Left cardiac atrium (tissue), 4 donors: ENCODE measurements at places on chromosomes 6 and 20. TPM values are rescaled to one million over a fixed set of nuclear protein-coding genes. Genes with fewer than 3 reads are reported as not detected.
A peak's percentile ranks its signal among the peaks of the same experiment; 100 is the strongest.

GRCh38 chr6:170416959-170417606 is 110.5 kb downstream of the FAM120B start:
- no peak for DNase-seq

The TOX2 gene
- 0.73 TPM for total RNA-seq

The MAFB gene
- total RNA-seq: 32.5 TPM

The MRPL18 gene
- total RNA-seq: 63.4 TPM

DNA sequence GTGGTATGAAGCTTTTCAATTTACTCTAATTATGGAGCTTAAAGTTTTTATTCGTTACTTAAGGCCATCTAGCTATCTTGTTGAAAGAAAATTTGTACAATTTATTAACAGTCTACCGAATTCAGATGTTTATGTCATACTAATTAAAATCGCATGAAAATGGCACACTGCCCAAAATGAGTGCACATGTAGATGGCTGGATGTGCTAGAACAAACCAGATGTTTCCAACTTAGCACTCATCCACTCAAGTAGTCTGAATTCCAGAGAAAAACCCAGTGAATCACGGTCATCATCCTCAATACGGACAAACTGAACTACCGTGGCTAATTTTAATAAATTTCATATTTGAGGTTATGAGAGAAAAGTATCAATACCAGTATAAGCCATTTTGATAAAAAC is 70.4 kb downstream of the COL12A1 start:
- DNase-seq: no peak

GRCh38 chr6:159390381-159390780 is 221.2 kb downstream of the FNDC1 start:
- no peak for DNase-seq

DNA sequence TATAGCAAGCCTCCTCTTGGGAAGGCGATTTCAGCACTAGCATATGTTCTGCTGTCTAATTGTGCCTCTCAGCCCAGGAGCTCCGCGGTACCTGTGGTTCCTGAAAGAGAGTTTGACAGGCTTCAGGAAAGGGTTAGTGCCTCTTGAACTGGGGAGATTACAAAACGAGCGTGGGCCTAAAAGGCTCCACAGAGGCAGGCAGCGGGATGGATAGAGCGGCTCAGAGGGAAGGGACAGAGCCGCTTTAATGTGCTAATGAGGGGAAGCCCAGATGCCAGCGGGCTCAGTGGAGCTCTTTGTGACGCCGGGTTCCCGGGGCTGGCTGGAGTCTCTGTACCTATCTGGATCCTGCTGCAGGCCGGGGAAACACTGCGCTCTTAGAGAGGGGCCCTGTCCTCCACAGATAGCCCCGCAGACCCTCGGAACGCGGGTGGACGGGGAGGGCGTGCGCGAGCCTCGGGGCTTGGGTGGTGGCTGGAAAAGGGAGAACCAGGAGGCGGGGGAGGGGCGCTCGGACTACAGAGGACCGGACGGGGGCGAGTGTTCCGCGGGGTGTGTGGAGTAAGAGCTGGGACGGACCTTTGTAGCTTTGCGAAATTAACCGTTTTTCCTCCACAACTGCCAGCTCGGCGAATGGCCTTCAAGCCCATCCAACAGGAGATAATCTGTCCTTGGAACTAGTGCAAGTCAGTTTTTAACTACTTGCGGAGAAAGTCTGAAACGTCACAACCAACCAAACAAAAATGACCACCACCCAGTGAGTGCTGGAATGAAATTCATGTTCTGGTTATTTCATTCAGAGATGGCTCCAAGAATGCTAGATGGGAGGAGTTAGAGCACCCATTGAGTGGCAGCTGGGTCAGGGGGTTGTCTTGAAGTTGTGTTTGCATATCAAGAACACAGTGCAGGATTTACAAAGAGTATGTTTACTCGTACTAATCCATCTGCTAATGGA is 13.0 kb downstream of the SLC35F1 start:
- DNase-seq: peak; percentile 25

DNA sequence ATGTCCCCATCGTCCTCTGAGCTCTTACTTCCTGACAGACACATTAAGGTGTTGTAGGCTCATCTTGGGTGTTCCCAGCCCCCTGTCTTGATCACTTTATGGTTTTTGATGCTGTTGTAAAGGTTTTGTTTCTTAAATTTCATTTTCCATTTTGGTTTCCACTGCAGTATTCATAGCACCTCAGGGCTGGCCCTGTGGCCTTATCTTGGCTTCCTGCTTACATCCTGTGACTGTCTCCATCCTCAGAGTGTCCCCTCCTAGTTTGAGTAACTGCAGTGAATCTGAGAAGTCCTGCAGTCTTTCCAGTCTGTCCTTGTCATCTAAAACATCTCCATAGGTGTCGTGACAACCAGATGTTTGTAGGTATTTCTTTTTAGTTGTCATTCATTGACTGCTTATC is 50.9 kb downstream of the JARID2 start:
- DNase-seq: no peak

- DNase-seq: no peak
Observed at GRCh38 chr6:44386929-44387345, 569 bp upstream of the CDC5L start.

DNA sequence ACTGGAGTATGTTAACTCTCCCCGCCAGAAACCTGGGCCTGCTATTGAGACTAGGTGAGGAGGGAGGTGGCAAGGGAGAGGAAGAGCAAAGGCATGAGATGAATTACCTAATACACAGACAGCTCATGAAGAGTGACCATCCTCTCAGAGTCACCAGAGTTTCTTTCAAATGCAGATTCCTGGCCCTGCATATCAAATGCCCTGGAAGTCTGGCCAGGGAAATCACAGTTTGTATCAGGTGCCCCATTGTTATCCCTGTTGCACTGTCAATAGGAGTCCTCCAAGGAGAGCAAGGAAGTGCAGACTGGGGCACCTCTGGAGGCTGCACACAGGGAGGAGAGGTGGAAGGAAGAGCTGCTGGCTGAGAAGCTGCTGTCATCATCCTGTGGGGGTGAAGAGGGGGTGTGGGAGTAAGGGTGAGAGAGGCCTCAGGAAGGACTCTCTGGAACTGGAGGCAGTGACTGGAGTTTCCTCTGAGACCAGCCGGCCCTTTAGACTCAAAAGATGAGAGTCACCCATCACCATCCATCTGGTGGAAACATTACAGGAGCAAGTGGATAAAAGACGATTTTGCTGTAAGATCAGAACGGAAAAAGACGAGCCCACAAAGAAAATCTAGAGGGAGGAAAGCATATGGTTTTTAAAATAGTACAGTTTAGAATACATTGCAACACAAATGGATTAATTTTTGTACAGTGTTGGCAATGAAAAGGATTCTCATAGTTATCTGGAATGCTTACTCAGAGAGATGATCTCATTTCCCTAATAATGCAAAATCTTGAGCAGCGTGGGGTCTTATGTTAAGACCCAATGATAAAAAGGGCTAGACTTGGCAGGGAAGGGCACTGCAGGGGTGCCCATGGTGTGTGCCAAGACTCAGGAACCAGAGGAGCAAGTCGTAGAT is 268.1 kb downstream of the UST start:
- DNase-seq: no peak

The BTBD3 gene
- total RNA-seq: 22.9 TPM

- DNase-seq: no peak
Observed at GRCh38 chr6:166824146-166824879, 132.0 kb downstream of the RNASET2 start.

The TFAP2A gene
- 0.44 TPM for total RNA-seq

GRCh38 chr6:136031982-136032381 is 180.5 kb downstream of the PDE7B start:
- no peak for DNase-seq
